ENCODE measurements at places on chromosomes 5 and 9.

- DNase-seq, result no peak
Measured at GRCh38 chr9:35702696-35703095, 13.0 kb upstream of the TPM2 start.

DNA sequence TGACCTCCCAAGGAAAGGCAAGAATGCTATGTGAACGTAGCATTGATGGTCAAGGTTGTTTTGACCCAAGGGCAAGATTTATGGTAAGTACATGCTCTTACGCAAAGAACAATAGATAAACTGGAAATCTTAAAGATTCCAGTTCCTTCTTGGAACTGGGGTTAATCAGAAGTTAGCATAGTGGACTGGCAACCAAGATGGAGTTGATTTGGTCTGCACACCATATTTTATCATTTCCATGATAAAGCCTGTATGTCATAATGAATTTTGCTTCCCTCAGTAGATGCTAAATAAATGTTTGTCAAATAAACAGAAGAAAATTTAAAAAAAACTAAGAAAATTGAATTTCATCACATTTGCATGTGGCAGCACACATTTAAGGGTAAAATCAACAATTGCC is 242.4 kb upstream of the MEF2C start:
- DNase-seq, result no peak

GRCh38 chr5:28850320-28850921 is 1812.0 kb upstream of the CDH9 start:
- no peak for DNase-seq

GRCh38 chr9:90547896-90548295 is 94.7 kb downstream of the DIRAS2 start:
- no peak for DNase-seq

DNA sequence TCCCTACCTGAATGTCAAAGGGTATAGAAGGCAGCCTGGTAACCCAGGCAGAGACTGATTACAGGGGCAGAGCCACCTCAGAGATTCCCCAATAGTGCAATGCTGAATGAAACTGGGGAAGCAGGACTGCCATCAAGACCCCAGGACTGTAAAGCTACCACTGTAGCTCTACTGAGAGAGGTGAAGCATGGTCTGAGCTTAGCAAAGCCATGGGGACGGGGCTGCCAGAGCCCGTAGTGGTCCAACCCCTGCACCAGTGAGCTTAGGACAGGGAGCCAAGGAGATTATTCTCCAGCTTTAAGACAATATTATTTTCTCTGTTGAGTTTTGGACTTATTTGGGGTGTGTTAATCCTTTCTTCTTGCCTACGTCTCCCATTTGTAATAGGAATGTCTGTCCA is 679.3 kb upstream of the GRAMD2B start:
- no peak for DNase-seq

- no peak for DNase-seq
Measured at GRCh38 chr5:856531-857425, 6.0 kb upstream of the ZDHHC11 start.

DNA sequence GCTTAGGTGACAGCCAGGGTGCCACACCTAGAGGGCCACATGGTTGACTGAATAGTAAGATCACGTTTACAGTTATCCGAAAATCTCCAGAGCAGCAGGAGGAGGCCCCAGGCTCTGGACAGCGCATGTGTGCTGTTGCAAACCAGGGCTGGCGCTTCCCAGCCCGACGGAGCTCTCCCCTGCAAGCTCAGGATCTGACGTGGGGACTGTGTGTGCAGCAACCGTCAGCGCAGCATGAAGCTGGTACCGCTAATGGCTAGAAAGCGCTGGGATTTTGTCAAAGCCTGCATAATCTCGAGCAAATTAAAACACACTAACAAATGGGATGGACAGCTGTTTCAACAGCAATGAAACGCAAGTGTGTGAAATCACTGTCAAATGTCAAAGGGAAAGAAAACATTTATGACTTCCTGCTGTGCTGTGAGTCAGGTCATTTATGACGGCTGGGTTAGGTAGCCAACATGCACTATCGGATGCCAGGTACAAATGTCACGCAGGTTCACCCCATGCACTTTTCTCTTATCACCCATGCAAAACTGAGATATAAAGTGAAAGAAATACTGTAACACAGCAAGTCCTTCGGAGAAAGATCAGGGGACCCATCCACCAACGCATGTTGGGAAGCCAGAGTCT is 7.5 kb downstream of the SURF4 start:
- DNase-seq, result no peak

DNA sequence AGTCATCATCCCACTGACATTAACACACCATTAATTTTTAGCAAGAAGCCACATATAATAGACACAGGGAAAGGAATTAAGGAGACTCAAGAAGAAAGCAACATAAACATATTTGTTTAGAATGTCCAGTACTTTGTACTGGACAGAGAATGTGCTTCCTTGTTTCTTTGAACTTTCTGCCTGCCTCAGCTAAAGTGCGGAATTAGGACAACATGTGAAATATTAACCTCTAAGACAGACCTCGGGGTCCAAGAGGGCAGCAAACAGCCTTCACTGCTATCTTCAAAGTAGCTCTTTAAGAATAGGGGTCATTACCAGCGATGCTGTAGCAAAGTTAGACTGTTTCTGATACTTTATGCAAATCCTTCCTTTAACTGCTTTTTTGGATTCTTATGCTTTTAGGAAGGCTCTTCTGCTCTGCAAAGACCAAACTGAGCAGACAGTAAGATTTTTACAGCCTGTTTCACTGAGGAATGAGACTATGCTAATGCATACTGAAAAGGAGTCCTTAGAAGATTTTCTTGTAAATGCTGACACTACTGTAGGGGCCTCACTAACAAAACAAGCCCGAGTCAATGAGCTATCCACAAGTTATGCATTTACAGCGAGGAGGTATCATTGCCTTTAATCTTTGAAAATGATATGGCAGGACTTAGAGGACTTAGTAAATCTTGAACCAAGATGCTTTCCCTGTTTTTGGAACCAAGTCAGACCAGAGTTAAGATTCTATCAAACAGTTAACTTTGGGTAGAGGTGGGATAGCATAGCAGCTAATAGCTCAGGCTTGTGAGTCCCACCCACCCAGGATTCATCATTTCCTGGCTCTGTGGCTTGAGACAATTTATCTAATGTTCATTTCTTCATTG is 23.8 kb downstream of the DAB2 start:
- DNase-seq, result no peak

GRCh38 chr5:116595498-116595897 is 20.9 kb upstream of the SEMA6A start:
- DNase-seq, result no peak

- DNase-seq, result no peak
Measured at GRCh38 chr5:72130351-72130761, 23.1 kb downstream of the MAP1B start.

GRCh38 chr9:36030871-36031270 is 5.8 kb upstream of the RECK start:
- DNase-seq, result no peak

DNA sequence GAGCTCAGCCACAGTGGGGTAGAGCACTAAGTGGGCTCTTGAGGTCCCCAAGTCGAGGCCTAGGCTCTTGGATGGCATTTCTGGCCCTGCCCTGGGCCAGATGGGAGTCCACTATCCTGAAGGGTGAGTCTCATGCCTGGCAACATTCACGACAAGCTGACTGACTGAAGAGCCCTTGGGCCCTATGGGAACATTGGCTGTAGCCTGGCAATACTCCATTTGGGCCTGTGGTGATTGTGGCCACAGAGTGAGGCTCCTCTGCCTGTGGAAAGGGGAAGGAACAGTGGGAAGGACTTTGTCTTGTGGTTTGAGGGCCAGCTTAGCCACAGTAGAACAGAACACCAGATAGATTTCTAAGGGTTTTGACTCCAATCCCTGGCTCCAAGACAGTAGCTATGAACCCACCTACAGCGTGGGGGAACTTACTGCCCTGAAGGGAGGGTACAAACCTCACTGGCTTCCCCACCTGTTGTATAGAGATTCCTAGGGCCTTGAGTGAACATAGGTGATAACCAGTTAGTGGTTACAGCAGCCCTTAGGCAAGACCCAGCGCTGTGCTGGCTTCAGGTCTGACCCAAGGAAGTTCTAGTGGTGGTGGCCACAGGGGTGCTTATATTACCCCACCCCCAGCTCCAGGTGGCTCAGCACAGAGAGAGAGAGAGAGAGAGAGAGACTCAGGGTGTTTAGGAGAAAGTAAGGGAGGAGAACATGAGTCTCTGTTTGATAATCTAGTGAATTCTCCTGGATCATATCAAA is 72.4 kb downstream of the KIAA0825 start:
- DNase-seq, result no peak

GRCh38 chr5:155316070-155316714 is 302.6 kb downstream of the KIF4B start:
- DNase-seq, result no peak

- DNase-seq, result peak; percentile 49
Measured at GRCh38 chr5:35815089-35815936, 41.4 kb upstream of the IL7R start.

- no peak for DNase-seq
Measured at GRCh38 chr9:123724211-123724796, 205.6 kb downstream of the DENND1A start.

DNA sequence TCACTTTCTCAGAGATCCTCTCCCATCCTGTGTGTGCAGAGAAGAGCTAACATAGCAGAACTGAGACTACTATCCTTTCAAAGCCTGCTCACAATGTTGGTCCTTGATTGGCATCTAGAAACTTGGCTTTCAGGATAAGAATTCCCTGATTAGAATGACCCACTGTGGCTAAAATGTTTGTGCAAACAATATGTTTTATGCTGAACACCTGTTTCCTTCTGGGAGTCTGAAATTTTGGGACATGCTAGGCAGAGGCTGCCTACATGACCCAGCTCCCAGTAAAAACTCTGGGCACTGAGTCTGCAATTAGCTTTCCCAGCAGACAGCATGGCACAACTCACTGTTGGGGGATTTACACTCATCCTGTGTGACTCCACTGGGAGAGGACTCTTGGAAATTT is 78.9 kb downstream of the CFAP95 start:
- DNase-seq, result no peak

DNA sequence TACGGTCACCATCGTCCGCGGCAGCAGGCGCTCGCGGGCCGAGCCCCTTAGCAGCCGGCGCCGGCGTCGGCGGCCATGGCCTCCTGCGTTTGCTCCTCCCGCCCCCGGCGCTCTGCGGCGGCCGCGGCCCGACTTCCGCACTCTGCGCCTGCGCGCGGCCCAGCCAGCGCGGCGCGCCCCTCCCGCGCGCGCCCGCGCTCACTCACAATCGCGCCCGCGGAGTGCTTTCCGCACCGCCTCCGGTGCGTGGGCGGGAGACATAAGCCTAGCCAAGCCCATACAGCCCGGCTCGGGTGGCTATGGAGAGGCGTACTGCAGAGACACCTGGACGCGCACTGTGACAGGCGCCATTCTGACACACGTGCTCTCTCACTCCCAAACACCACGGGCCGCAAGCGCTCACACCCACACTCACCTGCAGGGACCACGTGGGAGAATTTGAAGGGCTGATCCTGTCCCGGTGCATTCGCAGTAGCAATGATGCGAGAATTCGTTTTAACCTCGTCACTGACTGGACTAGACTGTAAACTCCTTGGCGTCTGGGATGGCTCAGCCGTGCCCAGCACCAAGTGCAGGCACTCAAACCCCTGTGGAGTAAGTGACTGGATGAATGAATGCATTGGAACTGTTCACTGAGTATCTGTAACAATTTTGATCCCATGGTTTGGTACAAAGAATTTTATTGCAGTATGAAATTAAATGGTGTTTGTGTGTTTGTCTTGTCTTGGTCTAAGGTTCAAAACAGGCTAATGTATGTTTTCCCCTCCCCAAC is at the start of gene RNF145:
Gene RNF145, minus strand, starts transcription at position 116 of the 772 bp plus-strand sequence. CDS start 5,936 bp downstream, outside the sequence.
- peak; percentile 96 for DNase-seq

GRCh38 chr9:92564982-92565381 is 29.2 kb upstream of the ECM2 start:
- DNase-seq, result no peak

All from stimulated activated CD4-positive, alpha-beta T cell treated with anti-CD3 and anti-CD28 coated beads, Interleukin-15, amount 100 ng/mL, for 24 hours (primary cell).